Stimulated activated CD4-positive, alpha-beta T cell treated with anti-CD3 and anti-CD28 coated beads, Interleukin-2, amount 100 ng/mL, for 24 hours (primary cell): ENCODE measurements at places on chromosomes 2 and 18.

DNA sequence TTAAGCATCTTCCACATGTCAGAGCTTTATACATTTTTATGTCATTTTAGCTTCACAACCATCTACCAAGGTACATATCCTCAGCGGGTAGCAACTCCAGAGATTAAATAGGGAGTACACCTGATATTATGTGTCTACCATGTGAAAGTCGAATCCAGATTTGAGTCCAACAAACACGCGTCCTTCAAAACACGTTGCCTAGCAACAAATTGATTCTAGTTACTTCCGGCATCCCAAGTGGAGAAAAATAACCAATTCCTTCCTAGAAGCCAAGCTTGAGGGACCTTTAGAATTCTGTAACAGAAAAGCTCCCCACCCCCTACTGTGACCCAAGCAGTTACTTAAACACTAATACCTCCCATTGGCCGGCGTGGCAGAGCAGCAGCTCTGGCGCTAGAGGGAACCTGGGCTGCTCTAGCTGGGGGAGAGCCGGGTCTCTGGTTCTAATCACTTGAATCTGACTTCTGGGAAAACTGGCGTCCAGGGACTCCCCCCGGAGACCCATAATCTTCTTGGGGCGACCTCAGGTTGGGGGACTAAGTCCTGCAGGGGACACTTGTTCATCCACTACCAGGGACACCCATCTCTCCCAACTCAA, at the start of gene ERICH2:
ERICH2 (plus strand) TSS at position 371 of the 598 bp plus-strand sequence. CDS start 304 bp downstream, outside the sequence.
- DNase-seq = peak; percentile 43

GRCh38 chr2:144181001-144181400, 338.9 kb downstream of the ZEB2 start:
- no peak for DNase-seq

DNA sequence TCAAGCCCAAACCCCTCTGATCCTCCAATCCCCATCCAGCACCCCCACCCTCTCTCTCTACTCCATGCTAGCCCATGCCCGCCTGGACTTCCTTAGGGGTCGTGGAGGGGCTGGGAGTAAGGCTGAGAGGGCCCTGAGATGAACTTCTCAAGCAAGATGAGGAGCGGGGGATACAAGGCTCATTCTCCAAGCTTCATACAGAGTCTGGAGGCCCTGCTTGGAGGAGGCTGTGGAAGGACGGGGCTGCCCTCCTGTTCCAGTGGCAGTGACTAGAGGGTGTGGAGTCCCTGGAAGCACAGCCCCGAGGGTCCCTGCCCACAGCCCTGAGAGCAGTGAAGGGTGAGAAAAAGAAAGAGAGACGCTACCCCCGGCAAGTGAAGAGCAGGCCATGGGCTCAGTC, 45.6 kb downstream of the EMX1 start:
- DNase-seq = no peak

DNA sequence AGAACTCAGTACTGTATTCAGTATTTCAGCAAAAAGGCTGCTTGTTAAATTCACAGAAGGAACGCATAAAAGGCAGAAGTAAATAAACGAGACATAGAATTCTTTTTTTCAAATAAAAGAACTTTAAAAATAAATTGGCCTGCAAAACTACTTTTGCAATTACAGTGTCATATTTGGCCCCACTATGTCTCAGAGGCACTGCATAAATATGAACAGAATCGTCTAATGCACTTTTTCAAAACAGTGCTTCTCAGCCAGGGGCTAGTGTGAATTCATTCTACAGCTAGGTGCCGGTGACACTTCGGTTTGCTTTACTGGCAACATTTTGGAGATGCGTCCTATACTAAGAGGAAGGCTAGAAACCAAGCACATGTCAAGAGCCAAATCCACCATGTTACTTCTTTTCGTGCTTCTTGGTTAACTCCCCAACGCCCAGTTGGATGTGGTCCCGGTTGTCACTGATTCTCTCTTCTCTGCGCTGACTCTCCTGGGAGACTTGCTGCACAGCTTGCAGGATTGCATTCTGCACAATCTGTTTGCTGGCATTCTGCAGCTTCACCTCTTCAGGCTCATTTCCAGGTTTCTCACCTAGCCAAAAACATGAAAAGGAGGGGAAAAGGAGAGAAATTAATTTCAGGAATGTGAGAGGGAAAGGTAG, 51.8 kb downstream of the AKAIN1 start:
- DNase-seq = no peak

DNA sequence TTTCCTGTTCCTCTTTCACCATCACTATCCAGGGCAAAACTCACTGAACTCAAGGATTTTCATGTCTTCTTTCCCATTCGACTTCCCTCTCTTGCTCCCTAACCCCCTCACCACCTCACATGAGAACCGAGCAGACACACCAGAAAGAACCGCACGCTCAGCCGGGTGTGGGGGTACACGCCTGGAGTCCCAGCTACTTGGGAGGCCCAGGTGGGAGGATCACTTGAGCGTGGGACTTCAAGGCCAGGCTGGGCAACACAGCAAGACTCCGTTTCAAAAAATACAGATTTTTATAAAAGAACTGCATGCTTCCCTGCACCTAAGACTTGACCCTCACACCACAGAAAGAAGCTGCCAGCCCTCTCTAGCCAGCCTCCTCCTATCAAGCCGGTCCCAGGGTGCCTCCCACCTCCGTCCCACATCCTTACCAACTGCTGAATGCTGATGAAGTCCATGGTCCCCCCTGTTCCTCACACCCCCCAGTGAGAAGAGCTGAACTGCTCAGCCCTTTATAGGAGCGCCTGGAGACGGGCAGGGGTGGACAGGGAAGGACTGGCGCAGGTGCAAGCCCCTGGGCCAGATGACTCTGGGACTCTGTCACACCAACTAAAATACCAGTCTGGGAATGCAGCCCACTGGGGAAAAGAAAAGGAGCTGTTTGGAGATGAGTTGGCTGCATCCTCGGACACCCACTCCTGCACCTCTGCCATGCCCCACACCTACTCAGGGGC, at the start of gene ANKRD23:
ANKRD23 (minus strand) TSS at position 484 of the 731 bp plus-strand sequence; CDS start at position 455, 29 bp downstream.
- DNase-seq = no peak

GRCh38 chr2:203689426-203690116, 16.9 kb upstream of the CD28 start:
- DNase-seq = no peak

GRCh38 chr18:60966876-60967275, 366.4 kb upstream of the CDH20 start:
- DNase-seq = no peak

DNA sequence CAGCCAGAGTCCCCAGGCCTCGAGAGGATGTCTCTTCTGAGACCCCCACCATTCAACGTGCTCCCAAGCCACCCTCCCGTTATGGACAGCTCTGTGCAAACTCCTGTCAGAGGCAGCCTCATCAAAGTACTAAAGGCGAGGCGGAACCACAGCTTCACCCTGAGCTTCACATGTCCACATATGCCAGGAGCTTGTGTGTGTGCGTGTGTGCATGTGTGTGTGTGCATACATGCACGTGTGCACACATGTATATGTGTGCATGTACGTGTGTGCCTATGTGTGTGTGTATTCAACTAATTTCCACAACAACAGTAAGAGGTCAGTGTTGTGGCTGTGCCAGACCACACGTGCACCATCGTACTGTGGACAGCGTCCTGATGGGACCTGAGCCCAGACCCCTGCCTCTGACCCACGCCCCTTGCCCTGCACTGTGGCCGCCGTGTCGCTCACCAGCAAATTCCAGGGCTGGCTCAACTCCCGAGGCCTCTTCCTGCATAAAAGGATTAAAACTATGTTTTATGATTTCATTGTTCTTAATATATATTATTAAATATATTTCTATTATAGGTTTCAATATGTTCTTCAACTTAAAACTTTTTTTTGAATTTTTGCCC, 444.8 kb downstream of the EIPR1 start:
- no peak for DNase-seq

- DNase-seq = no peak
These were observed 116.1 kb upstream of the STK17B start for GRCh38 chr2:196287523-196287922.

- DNase-seq = no peak
These were observed 106.9 kb downstream of the GFPT1 start for GRCh38 chr2:69279931-69280681.

DNA sequence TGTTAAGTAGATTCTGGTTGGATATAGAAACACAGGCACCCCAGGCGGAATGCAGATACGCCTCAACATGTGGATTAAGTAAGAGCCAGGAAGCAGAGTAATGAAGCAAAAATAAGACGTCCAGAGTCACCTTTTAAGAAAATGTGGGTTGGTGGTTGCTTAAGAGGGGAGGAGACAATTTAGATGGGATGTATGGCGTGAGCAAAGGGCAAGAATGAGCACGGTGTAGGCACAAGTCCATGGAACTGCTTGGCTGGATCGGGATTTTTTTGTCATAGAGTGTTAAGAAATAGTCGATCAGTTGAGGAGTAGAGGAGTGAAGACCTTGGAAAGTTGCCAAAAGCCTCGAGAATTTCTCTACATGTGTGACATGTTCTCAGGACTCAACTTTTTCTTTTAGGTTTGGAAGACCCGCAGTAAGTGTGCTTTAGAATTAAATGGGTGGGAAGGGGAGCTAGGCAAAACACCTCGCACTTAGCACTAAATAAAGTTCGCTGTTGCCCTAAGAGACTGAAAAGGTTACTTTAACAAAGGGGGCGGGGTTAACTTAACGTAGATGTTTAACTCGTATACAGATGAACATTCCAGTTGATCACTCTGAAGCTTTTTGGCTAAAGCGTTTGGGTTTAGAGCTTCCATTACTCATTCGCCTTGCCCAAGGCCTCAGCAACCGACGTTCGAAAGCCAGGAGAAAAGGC, 716 bp upstream of the SLC39A10 start:
- DNase-seq = no peak

- no peak for DNase-seq
These were observed 83.2 kb upstream of the FRZB start for GRCh38 chr2:182949572-182950189.

DNA sequence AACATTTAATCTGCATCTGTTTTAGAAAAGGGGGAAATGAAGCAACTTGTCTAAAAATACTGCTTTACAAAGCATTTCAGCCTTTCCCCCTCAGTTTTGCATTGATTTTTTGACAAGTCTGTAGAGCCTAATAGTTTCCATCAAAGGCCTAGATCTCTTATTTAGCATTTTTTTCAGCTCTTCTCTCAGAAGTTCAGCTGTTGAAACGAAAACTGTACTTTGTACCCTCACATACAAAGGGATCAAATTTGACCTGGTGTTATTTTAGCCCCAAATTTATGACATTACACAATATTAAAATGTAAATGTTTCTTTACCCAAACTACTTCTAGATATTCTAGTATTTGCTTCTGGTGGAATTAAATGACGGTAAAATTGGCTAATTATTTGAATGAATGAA, 13.0 kb downstream of the YPEL5 start:
- no peak for DNase-seq

- DNase-seq = no peak
These were observed 96.9 kb downstream of the CYP26B1 start for GRCh38 chr2:72050734-72051133.

DNA sequence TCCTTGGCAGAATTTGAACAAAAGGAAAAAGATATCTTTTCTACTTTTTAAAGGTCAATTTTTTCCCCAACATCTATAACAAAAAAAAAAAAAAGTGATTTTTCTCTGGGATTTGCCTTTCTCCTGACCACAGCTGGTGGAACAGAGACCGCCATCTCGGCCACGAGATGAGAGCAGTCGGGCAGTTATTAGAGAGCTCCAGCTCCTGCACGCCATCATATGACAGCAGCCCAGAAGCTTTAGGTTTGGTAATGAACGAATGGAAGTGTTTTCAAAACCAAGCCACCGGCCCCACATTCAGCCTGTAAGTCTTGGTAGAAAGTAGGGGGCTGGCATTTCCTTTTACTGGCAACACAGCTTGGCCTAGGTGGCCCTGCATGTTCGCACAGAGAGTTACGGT, 94.9 kb upstream of the FZD7 start:
- no peak for DNase-seq

DNA sequence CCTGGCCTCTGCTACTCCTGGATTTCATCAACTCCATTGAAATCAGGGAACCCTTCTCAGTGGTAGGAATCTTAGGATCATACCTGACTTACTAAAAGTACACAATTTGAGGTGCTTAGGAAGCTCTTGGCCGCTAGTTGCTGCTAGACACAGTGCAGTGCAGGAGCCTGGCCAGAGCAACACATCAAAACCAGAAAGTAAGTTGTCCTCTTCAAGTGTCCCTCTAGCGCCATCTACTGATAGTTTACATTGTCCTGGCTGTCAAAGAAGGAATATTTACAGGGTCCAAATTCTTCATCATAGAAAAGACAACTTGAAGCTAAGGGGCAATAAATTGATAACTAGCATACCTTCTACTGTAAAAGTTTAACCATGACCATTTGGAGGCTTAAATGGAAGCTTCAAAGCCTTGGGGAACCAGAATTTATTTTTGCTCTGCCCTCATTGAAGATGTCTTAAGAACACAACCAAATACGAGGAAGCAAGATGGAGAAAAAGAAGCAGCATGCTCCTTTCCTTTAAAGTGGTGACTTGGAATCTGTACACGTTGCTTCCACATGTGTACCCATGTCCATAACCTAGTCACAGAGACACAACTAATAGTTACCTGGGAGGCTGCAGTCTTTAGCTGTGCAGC, 889.1 kb upstream of the GCFC2 start:
- no peak for DNase-seq

- no peak for DNase-seq
These were observed 47.1 kb downstream of the CNGA3 start for GRCh38 chr2:98393354-98393753.

GRCh38 chr2:196719110-196719872, 79.8 kb downstream of the CCDC150 start:
- no peak for DNase-seq

GRCh38 chr2:240913810-240914644, 7.9 kb downstream of the CROCC2 start:
- peak; percentile 71 for DNase-seq

GRCh38 chr2:57598551-57598950, 448.1 kb upstream of the VRK2 start:
- no peak for DNase-seq

GRCh38 chr2:73232403-73233153, 461 bp downstream of the PRADC1 start:
- peak; percentile 56 for DNase-seq

- no peak for DNase-seq
These were observed 91.2 kb upstream of the CCDC195 start for GRCh38 chr2:224807153-224807964.

- DNase-seq = no peak
These were observed 193.5 kb downstream of the LDLRAD4 start for GRCh38 chr18:13412017-13412416.

DNA sequence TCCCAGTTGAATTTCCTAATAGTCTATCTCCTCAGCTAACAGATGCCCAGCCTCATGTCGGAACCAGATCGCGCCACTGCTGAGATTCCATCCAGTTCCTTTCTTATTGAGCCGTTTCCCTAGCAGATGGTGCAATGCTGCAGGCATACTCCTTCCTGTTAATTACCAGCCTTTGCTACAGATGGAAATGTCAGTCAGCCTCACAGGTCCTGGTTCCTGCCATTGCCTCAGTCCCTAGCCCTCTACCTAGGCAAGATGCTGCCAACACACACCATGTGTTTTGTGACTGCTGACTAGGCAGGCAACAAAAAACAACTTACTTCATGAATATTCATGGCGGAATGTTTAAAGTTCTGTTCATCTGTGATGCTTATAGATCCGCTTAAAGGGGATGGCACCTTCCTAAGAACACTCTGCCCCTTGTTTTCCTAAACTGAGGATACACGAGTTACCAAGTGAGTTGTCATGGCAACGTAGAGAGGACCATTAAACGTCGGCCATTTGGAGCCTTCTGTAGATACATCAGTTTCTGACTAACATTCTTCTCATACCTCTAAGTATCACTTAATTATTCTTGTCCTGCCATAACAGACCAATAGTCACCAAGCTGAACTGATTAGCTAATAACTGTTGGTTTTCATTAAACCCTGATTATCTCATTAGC, 749.5 kb downstream of the RNF144A start:
- DNase-seq = no peak
